ENCODE measurements at places on chromosomes 5 and 9.

GRCh38 chr9:16461137-16461840 lies 409.2 kb downstream of the BNC2 start:
- no peak for DNase-seq

- DNase-seq, result no peak
Observed at GRCh38 chr5:148179234-148179824, 11.0 kb downstream of the SPINK14 start.

- no peak for DNase-seq
Observed at GRCh38 chr5:62287237-62287636, 18.8 kb upstream of the KIF2A start.

- no peak for DNase-seq
Observed at GRCh38 chr5:111454198-111454622, 58.1 kb downstream of the STARD4 start.

- no peak for DNase-seq
Observed at GRCh38 chr9:137619240-137620047, 639 bp downstream of the EHMT1 start.

GRCh38 chr9:133928248-133928764 lies 63.8 kb downstream of the VAV2 start:
- DNase-seq, result no peak

DNA sequence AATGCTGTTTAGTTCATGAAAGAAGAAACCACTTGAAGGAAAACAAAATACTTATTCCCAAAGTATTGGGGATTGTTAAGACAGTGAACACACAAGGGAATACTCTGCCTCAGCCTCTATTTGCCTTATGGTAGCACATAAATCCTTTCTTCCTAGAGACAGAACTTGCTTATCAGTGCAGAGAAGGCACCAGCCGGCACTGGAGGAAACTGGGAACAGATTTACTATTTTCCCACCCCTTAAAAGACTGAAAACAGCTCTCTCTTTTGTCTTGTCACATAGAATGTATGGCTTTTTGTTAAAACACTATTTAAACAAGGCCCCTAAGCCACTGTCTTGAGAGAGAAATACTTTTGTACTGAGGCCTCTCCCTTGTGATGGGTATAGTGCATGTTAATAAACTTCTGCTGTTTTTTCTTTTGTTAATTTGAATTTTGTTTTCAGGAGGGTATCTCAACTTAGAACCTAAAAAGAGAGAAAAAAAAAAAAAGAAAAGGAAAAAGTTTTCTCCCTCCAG lies 40.7 kb upstream of the EDIL3 start:
- DNase-seq, result no peak

DNA sequence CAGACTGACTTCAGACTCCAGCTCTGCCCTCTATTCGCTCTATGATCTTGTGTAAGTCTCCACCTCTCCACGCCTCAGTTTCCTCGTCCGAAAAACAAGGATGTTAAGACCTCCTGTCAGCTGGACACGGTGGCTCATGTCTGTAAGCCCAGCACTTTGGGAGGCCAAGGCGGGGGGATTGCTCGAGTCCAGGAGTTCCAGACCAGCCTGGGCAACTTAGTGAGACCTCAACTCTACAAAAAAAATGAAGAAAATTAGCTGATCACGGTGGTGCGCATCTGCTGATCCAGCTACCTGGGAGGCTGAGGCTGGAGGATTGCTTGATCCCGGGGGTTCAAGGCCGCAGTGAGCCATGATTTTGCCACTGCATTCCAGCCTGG lies 36.6 kb upstream of the GABRP start:
- DNase-seq, result no peak

GRCh38 chr5:60504342-60504741 lies 195.6 kb downstream of the DEPDC1B start:
- DNase-seq, result no peak

- no peak for DNase-seq
Observed at GRCh38 chr9:18423791-18424531, 50.0 kb upstream of the ADAMTSL1 start.

DNA sequence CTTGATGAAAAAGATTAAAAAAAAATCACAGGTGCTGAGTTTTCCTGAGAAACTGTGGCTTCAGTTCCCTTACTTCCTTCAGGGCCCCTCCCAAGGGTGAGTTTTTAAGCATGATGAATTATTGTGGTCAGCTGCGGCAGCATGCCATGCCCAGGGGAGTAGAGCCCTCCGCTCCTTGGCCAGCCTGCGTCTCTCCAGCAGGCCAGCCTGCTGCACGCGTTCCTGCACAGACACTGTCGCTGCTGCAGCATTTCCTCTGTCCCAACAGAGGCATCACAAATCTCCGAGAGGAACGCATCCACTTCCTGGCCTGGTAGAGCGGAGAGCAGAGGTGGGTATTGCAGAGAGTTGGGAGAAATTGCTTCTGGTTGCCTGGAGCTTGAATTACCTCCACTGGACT lies 26.1 kb upstream of the GLRA1 start:
- no peak for DNase-seq

GRCh38 chr9:127714020-127714750 lies 1.3 kb downstream of the PTRH1 start:
- DNase-seq, result no peak
